ENCODE measurements at places on chromosomes 1 and 21.
A peak's percentile ranks its signal among the peaks of the same experiment; 100 is the strongest.

- DNase-seq, result peak; percentile 13
Observed at GRCh38 chr1:202625416-202626360, 84.6 kb downstream of the SYT2 start.

GRCh38 chr1:47483651-47484050, 45.8 kb downstream of the FOXD2 start:
- DNase-seq, result no peak

DNA sequence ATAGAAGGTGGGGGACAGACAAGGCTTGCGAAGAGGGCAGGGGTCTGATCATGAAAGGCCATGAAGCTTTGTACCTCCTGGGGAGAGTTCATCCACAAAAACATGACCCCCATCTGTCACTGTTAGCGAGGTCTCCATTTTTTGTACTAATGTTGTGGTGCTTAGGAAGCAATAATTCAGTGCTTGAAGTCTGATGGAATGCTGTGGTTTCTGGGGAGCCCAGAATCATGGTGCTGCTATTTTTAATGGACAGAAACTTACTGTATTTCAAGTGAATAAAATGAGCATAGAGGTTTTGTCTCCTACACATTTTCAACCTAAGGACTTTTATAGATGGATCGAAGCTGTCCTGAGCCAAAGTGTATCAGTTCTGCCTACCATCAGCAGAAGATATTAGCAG, 28.2 kb upstream of the RGL1 start:
- no peak for DNase-seq

GRCh38 chr21:31553926-31554325, 105.6 kb upstream of the SOD1 start:
- DNase-seq, result no peak

DNA sequence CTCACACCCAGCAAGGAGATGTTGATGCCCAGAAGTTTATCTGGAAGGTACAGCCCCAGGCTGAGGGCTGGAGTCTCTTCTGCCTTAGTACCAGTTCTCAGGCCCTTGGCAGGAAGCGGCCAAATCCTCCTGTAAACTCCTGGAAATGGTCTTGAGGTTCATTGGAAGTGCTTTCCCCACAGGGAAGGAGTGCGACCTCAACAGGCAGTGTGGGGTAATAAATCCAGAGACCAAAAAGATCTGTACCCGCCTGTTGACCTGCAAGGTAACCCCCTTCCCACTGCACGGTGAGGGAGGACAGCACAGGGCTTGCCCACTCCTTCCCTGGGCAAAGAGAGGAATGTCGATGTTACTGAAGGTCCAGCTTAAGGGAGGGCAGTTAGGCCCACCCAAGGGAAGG, 4.5 kb downstream of the ATXN7L2 start:
- DNase-seq, result no peak

- DNase-seq, result no peak
Observed at GRCh38 chr1:215648957-215649356, 81.9 kb downstream of the KCTD3 start.

DNA sequence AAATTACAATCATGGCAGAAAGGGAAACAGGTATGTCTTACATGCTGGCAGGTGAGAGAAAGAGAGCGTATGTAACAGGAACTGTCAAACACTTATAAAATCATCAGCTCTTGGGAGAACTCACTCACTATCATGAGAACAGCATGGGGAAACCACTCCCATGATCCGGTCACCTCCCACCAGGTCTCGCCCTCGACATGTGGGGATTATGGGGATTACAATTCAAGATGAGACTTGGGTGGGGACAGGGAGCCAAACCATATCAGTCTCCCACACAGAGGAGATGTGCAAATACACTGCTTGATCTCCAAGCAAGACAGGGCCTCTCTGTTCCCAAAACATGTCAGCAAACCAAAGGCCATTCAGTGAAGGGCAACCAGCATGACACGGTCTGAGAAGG, 27.4 kb downstream of the LMX1A start:
- DNase-seq, result no peak

DNA sequence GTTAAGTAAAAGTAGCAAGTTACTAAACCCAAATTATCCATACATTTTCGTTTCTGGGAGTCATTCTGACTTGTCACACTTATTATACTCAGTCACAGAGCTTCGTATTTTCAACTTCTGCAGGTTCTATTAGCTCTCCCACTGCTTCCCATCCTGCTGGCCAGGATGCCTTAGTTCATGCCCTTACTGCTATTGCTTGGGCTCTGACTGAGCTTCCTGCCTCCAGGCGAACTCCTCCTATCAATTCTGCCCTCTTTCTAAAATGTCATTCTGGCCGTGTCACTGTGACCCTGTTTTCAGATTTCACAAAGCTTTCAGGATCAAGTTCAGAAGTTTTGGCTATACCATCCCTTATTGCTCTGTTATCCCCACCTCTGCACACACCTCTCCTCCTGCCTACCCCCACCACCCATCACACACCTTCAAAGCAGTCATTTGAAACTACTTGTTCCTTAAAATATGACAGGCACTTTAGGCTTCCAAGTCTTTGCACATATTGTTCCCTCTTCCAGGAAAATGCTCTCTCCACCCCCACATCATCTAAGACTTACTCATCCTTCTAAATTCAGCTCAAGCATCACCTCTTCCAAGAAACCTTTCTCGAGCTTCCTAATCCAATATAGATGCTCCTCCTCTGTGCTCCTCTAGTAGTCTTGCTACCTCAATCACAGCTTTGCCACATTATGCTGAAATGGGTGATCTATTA, 278.0 kb downstream of the BRINP2 start:
- DNase-seq, result no peak

DNA sequence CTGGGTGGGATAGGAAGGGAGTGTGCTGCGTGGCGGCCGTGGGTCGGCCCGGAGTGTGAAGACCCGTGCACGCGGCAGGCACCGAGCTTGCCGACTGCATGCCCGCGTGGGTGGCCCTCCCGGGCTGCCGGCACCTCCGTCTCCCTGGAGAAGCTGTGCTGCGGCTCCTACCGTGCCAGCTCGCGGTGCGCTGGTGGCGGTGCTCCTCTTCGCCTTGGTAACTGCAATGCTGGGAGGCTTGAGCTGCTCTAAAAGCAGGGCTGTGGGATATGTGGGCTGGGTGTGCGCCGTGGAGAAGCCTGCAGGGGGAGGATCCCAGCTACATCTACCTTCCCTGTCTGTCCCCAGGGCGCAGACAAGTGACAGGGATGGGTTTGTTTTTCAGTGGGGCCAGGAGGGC, 2.4 kb downstream of the GABRD start:
- DNase-seq, result no peak

DNA sequence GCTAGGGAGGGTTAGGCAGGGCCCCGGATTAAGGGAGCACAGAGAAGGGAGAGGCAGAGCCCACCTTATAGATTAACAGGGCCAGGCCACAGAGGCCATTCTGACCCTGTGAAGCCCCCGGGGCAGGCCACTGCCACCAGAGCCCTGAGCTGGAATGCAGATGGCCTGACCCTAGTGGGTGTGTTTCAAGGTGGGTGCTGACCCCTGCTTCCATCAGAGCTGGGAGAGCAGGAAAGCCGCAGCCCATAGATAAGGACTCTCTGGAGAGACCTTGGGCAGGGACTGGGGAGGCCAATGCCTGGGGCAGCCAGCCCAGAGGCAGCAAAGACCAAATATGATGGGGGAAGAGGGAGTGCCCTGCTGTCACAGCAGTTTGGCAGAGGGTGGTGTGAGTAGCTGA, 35.9 kb downstream of the NCMAP start:
- no peak for DNase-seq

- DNase-seq, result no peak
Observed at GRCh38 chr1:101284622-101285218, 47.9 kb downstream of the S1PR1 start.

DNA sequence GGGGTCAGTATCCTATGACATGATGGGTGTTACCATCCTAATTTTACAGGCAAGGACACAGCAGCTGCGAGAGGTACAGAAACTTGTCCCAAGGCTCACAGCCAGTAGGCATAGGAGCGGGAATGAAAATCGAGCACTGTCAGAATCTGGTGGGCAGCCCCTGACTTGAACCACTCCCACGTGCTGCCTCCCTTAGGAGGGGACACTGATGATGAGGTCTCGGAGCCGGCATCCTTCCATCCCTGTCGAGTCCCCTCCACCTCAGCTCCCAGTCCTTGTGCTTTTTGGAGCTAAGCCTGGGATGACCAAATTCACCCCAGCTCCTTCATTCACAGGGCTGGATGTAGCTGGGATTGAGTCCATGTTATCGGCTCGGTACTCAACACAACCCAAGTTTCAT, 49.0 kb downstream of the B3GALT5 start:
- DNase-seq, result no peak

DNA sequence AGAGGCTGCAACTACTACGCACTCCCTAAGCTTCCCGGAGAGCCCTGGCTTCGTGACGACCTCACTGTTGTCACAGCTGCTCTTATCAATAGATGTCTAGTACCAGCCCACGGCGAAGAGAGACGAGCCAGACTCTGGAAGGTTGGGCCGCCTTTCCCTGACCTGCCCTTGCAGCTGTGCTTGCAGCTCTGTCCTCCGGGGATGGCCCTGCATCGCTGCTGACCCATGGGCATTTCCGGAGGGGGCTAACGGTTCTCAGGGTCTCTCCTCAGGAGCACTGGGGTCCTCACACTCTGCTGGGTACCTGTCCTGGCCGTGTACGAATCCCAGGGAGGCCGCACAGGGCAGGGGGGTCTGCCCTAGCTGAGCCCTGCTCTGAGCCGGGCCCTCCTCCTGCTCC, 93.8 kb upstream of the COL6A1 start:
- DNase-seq, result no peak

DNA sequence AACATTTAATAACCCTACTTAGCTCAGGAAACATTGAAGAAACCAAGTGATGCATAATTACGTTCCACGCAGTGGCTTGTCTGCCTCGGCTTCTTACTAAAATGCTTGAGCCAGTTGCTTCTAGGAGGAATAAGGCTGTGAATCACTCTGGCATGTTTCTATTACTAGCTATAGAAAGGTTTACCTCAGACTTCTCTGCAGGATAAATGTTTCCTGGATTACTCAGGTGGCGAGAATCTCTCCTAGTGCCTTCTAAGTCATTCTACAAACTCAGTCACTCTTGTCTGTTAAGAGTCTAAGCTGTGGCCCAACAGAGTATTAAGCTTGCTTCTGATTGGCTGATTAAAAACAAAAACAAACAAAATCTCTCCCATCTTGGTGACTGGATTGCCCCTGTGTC, 92.0 kb upstream of the RALGPS2 start:
- no peak for DNase-seq

- DNase-seq, result no peak
Observed at GRCh38 chr1:202247104-202247503, 53.5 kb downstream of the LGR6 start.

GRCh38 chr1:112698366-112699310, 8.3 kb downstream of the RHOC start:
- DNase-seq, result no peak

DNA sequence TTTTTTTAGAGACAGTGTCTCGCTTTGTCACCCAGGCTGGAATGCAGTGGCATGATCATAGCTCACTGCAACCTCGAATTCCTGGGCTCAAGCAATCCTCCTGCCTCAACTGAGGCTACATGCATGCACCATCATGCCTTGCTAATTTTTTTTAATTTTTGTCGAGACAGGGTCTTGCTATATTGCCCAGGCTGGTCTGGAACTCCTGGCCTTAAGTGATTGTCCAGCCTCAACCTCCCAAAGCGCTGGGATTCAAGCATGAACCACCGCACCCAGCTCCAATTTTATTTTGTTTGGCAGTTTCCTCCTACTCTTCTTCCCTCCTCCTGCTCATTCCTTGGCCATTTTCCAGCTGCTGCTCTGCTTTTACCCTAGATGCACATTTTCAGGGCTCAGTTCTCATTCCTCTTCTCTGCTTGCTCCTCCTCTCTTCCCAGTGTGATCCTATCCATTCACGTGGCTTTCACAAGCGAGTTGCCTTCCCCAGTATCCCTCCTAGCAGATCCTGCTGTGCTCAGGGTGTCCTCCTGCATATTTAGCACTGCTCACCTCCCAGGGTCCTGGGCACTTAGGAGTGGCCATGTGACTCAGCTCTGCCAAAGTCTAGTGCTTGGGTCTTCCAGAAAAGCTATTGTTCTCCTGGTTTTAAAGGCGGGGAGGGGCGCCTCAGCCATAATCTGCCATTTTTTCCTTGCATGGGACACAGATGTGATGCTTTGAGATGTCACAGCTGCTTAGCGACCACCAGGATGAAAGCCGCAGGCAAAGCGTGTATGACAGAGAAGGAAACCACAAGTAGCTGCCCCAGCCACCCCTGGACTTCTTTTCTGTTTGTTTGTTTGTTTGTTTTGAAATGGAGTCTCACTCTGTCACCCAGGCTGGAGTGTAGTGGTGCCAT, 33.7 kb downstream of the PSEN2 start:
- DNase-seq, result no peak

- DNase-seq, result no peak
Observed at GRCh38 chr1:42298520-42298919, 36.5 kb downstream of the FOXJ3 start.

GRCh38 chr1:33170351-33171274, 11.2 kb downstream of the TRIM62 start:
- DNase-seq, result no peak

DNA sequence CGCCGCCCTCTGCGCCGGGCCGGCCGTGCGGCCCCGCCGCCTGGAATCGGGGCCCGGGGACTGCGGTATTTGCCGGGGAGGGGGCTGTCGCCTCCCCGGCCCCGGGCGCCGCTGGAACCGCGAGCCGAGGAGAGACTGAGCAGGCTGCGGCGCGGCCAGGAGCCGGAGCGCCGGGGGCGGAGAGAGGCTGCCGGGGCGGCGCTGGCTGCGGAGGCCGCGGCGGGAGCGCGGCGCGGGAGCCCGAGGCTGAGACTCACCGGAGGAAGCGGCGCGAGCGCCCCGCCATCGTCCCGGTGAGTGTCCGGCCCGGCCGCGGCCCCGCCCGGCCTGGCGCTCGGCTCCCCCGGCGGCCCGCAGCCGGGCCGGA, 746 bp downstream of the DYRK1A start:
- DNase-seq, result no peak

DNA sequence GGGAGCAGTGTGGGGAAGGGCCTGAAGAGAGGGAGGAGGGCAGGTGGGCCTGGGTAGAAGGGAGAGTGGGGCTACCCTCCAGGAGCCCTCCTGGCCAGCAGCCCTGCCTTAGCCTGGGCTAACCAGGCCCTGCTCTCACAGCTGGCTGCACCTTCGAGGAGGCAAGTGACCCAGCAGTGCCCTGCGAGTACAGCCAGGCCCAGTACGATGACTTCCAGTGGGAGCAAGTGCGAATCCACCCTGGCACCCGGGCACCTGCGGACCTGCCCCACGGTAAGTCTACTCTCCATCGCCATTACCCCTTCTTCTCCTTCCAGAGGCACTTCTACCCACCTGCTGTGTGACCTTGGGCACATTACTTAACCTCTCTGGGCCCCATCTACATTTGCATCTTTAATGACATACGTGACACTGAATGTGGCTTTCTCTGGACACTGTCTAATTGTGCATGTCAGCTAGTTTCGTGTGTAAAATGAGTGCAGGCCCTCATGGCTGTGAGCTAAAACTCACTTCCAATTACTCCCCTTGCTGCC, 18.9 kb downstream of the PTPRU start:
- no peak for DNase-seq
